Renal cortex interstitium (tissue), 15 donors: ENCODE measurements at places on chromosomes 16 and 17. TPM values are rescaled to one million over a fixed set of nuclear protein-coding genes. Genes with fewer than 3 reads are reported as not detected.

CHST4 gene
- polyA plus RNA-seq: 0.29 TPM

CCDC154 gene
- polyA plus RNA-seq: 2.0 TPM

GRIN2C gene
- 0.36 TPM for polyA plus RNA-seq

CES3 gene
- 2.8 TPM for polyA plus RNA-seq

OR1A1 gene
- 0.05 TPM for polyA plus RNA-seq

ST6GALNAC1 gene
- polyA plus RNA-seq: 0.09 TPM

KRT36 gene
- polyA plus RNA-seq: not detected

KRTAP1-5 gene
- polyA plus RNA-seq: not detected

JPH3 gene
- 0.62 TPM for polyA plus RNA-seq

FBXW10 gene
- polyA plus RNA-seq: 0.89 TPM

TBC1D3E gene
- polyA plus RNA-seq: not detected

RUNDC3A gene
- 3.0 TPM for polyA plus RNA-seq

KRT23 gene
- 1.4 TPM for polyA plus RNA-seq

BCAR1 gene
- polyA plus RNA-seq: 63.9 TPM

ACSM2A gene
- polyA plus RNA-seq: 58.3 TPM
